G401 (cell line): ENCODE measurements at places on chromosomes 12 and 14. TPM values are rescaled to one million over a fixed set of nuclear protein-coding genes. Genes with fewer than 3 reads are reported as not detected.

GRCh38 chr14:48274826-48275225, 599.4 kb upstream of the MDGA2 start:
- no peak for DNase-seq

DNA sequence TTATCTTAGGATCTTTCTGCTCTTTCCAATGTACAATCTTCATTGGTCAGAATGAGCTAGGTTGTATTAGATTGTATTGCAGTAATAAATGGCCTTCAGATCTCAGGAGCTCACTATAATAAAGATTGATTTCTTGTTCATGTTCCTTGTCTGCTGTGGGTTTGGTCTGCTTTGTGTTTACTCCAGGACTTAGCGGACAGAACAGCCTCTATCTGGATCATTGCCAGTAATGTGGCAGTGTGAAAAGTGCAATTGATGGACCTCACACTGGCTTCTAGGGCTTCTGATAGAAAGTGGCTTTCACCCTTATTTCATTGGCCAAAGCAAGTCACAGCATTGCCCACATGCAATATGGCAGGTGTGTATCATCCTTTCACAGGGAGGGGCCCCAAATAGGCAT, 81.2 kb downstream of the BTG1 start:
- DNase-seq, result no peak

DNA sequence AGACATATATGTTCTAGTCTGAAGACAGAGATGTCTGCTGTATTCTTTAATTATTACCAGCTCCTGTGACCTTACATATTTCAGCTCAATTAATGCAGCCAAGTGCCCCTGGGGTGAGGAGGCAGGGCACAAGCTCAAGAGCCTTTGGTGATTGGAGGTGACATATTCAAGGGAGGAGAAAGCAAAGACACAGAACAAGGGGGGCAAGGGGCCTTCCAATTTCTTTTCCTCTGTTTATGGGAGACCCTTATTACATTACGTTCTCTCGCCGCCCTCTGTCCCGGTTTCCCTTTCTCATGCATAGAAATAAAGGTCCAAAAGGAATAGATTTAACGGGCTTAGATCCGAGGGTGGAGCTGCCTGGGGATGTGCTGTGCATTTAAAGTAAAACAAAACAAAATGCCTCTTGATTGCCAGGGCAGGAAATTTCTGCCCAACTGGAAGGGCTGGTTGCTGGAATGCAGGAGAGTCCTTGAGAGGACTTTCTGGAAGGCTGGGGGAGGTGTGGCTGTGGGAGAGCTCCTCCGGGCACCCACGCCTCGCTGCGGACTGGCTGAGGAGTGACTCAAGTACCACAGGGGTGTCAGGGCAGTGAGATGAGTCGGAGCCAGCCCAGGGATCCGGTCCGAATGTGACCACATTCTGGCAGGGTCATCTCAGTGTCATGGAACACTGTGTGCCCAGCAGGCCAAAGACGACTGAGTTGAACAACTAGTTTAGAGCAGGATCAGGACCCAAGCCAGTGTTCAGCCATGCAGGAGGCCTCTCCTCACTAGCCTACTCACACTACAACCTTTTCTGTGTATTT, 32.1 kb upstream of the GSG1 start:
- peak; percentile 78 for DNase-seq

DNA sequence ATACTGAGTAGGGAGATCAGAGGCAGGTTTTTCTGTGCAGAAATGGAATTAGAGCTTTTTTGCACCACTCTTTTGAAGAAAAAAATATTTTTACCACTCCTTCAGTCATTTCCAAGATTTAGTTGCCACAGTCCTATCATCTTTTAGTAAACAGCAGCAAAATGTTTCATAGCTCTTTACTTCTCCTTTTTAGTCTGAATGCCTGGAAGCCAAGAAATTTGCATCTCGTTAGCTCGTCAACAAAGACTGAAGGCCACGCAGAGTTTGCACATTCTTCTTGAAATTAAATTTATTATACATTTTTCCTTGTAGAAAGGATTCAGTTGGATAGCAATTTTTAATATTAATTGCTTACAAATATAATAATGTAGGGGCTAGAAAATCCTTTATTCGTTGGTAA, 544.5 kb upstream of the ATP2B1 start:
- DNase-seq, result no peak

The GUCY2C gene
- total RNA-seq, result not detected in 2 replicates

The NUDT14 gene
- 39.0 and 46.0 TPM in 2 replicates for total RNA-seq

The NPAS3 gene
- total RNA-seq, result not detected in 2 replicates

The LIN7A gene
- total RNA-seq, result not detected in 2 replicates

The SLCO1C1 gene
- not detected in 2 replicates for total RNA-seq

The PSME2 gene
- 162 and 168 TPM in 2 replicates for total RNA-seq

The GPR135 gene
- total RNA-seq, result 0.06 and 0.71 TPM in 2 replicates

The PTGDR gene
- total RNA-seq, result not detected in 2 replicates
